Type B pancreatic cell (in vitro differentiated cells): ENCODE measurements at places on chromosomes 13 and 19. TPM values are rescaled to one million over a fixed set of nuclear protein-coding genes. Genes with fewer than 3 reads are reported as not detected.
A peak's percentile ranks its signal among the peaks of the same experiment; 100 is the strongest.

GRCh38 chr13:46586751-46587514 lies 34.0 kb downstream of the LRCH1 start:
- no peak for DNase-seq

DNA sequence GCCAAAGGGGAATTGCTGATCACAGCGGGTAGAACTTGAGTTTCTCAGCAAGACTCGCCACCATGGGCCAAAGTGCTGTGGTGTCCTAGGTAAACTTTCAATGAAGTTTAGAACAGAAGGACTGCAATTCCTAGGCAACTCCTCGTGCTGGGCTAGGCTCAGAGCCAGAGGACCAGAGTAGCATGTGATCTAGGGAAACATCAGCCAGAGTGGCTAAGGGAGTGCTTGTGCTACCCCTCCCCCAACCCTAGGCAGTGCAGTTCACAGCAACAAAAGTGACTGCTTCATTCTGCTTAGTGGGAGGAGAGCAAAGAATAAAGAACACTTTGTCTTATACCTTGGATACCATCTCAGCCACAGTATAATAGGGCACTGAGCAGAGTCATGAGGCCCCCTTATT lies 1658.6 kb upstream of the MIR17HG start:
- DNase-seq: no peak

DNA sequence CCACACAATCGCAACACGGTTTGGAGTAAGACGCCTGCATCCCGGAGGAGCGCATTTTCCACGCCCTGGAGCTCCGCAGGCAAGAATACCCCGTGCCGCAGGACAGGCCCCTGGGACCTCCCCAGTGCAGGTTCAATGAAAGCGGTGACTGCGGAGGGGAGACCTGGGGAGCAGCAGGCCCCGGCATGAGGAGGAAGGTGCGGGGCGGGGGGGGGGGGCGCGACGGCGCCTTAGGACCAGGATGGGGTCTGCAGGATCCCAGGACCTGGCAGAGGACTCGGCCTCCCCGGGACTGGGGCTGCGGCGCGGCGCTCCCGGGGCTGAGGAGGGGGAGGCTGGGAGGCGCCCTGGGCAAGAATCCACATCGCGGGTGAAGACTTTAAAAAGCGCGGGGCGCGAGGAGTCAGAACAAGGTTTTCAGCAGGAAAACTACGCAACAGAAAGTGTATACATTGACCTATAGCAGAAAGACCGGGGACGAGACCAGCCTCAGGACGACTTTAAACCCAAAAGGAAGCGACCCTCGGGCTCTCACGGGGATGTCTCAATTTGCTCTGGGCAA lies 432 bp downstream of the ZNF611 start:
- no peak for DNase-seq

DNA sequence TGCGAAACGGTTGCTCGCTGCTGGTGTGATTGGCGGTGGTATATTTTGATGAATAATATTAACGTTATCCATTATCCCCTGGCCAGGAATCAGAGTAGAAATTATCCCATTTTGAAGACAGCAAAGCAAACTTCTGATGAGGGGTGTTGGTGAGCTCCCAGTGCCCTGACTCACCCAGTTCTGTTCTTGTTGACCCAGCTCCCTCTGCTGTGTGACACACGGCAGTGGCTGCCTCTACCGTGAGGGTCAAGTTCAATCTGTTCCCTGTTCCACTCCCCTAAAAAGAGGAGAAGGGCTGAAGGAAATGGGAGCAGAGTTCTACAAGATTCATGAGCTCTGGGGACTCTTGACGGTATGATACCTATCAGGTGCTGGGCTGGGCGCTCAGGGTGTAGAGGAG lies 2.0 kb downstream of the CAMSAP3 start:
- no peak for DNase-seq

DNA sequence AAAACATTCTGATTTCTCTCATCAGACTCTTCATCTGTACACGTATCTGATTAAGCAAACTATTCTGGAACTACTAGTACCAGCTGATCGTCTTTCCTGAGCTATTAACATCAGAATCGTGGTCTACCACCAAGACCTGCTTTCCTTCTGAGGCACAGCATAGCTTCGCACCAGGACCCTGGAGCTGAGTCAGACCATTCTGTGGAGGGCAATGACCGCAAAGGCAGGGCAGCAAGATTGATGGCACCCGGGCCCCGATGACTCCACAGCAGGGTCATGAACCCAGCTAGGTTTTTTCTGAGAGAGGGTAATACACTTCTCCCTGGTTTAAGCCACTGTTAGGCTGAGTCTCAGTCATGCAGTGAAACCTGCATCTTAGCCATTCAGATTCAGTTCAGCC lies 158.7 kb upstream of the GPR12 start:
- DNase-seq: no peak

DNA sequence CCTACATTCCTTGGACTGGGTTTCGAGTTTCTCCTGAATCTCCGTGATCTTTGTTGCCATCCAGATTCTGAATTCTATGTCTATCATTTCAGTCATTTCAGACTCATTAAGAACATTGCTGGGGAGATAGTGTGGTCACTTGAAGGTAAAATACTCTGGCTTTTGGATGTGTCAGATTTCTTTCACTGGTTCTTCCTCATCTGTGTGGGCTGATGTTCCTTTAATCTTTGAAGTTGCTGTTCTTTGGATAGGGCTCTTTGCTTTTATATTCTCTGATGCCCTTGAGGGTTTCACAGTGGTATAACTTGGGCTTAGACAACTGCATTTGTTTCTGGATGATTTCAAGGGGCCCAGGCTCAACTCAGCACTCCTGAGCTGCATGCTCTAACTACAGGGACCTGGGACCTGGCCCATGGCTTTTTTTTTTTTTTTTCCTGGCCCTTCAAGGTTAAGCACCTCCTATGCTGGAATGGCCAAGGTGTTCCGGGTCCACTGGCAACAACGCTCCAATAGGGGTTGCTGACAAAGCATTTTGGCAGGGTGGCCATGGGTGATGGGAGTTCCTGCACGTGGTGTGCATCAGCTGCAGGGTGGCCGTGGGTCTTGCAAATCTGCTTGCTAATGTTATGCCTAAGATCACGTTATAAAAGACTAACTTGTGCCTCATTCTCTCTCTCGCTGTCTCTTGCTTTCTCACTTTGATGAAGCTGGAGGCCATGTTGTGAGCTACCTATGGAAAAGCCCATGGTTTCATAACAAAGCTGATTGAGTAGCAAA lies 5.9 kb upstream of the SIGLEC7 start:
- no peak for DNase-seq

DNA sequence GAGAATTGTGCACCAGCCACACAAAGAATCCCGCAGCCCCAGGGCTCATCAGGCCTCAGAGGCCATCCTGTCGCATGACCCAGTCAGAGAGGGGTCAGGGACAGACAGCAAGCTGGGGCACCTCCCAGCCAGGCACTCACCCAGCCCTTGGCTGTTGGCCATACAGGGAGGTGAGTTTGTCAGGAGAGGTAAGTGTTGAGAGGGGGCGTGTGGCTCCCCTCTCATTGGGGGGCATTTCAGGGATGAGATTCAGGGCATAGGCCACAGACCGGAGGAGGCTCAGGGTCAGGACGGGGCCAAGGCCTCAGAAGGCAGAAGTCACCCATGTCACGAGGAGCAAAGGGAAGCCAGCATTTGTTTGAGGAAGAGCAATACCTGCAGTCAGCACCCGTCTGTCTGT lies 37.1 kb downstream of the MYO9B start:
- no peak for DNase-seq

DNA sequence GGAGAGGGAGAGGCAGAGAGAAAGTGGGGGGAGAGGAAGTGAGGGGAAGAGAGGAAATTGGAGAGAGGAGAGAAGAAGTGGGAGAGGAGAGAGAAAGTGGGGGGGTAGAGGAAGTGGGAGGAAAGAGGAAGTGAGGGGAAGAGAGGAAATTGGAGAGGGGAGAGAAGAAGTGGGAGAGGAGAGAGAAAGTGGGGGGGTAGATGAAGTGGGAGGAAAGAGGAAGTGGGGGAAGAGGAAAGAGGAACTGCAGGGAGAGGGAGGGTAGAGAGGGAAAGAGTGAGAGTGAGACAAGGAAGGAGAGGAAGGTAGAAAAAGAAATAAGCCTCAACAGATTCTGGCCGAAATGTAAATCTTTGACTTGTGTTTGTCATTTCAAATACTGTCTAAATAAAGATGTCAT lies 146.6 kb downstream of the KLF12 start:
- DNase-seq: no peak

- DNase-seq: no peak
These were observed 15.0 kb upstream of the NAXD start for GRCh38 chr13:110600261-110600819.

- no peak for DNase-seq
These were observed 66.1 kb downstream of the ATP7B start for GRCh38 chr13:51945149-51945548.

DNA sequence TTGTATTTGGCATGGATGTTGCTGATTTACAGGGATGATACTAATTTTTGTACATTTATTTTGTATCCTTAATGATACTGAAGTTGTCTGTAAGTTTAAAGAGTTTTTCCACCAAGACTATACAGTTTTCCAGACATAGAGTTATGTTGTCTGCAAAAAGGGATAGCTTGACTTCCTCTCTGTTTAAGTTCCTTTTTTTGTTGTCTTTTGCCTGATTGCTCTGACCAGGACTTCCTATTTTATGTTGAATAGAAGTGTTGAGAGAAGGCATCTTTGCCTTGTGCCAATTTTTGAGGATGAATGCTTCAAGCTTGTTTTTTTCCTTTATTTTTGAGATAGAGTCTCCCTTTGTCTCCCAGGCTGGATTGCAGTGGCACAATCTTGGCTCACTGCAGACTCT lies 36.8 kb upstream of the ZNF681 start:
- DNase-seq: no peak

DNA sequence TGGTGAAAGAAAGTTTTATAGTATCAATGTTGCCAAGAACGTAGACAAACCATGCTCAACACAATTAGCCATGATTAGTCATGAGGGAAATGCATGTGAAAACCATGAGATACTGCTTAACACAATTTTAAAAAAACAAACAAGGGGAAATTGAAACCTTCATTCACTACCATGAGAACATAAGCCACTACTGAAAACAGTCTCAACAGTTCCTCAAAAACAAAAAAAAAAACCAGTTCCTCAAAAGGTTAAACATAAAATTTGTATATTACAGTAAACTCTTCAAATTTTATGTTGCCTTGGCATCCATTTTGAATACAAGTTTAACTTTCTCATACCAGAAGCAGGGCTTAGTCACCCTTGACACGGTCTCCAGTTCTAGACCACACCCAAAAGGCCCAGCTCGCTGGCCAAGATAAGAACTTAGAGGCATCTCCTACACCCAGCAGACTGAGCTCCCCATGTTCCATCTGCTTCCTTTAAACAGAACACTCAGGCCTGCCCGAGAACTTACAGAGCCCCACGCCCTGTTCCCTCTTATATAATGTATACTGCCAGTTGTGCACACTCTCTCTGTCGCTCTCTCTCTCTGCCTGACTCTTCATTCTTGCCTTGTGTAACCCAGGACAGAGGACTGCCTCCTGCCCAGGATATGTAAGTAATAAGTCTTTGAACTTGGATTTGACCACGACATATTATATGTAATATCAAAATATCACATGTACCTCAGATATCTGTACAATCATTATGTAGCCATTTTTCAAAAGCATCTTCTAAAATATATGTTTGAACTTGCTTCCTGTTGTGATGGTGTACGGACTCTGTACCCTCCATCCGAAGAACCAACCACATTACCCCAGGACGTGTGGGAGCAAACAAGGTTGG lies 67.4 kb downstream of the STK24 start:
- DNase-seq: no peak

- no peak for DNase-seq
These were observed 2.2 kb upstream of the SLC7A1 start for GRCh38 chr13:29597706-29598105.

DNA sequence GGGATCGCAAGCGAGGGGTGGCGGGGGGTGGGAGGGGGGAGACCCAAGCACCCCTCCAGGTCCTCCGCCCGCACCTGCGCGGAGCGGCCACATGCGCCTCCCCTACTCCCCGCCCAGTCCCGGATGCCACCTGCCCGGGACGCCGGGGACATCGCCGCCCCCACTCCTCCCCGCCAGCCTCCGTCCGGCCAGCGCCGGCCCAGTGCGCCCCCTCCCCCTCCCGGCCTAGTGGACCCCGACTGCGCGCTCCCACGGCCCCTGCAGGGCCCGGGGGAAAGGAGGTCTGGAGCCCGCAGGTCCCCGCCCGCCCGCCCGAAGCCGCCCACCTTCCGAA lies 263 bp downstream of the RHPN2 start:
- peak; percentile 71 for DNase-seq

DNA sequence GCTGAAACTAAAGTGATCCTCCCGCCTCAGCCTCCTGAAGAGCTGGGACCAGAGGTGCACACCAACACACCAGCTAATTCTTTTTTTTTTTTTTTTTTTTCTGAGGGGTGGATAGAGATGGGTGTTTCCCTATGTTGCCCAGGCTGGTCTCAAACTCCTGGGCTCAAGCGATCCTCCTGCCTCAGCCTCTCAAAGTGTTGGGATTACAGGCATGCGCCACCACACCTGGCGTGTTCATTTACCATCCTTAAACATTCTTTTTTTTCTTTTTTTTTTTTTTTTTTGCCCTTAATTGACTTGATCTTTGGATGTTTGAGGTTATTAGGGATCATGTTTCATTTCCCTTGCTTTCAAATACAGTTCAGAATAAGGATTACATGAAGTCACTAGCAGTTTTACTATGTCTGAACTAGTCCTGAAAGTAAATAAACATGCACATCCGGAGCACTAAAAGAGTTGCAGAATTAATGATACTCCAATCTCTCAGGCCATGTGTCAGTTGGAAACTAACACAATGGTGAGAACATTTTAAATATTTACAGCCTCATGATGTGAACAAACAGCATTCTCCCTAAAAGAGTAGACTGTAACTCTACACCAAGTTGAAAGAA lies 10.2 kb downstream of the UTP14C start:
- no peak for DNase-seq

- DNase-seq: no peak
These were observed 1.2 kb downstream of the HAUS8 start for GRCh38 chr19:17073869-17074633.

- DNase-seq: no peak
These were observed 723.9 kb upstream of the ARGLU1 start for GRCh38 chr13:107291875-107292274.

DNA sequence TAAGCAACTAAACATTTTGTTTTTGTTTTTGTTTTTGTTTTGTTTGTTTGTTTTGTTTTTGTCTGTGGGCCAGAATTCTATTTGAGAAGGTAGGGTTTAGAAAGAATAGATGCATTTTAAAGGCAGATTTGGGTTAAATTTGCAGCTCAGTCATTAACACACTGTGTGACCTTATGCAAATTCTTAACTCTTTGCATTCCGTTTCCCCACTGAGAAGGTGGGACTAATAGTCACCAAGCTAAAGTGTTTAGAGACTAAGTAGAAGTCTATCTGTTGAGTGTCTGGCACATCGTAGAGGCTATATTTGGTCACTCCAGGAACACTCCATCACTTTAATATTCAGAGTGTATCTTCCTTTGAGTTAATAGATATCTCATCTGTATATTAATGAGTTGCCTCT lies 87.1 kb downstream of the CCNA1 start:
- no peak for DNase-seq

The SCGB2B2 gene
- total RNA-seq: 0.60 and 0.64 TPM in 2 replicates

The WDR88 gene
- 0.45 TPM in 1 of 2 replicates, not detected in the other for total RNA-seq

The CALR3 gene
- total RNA-seq: not detected in 2 replicates

The CGB2 gene
- not detected in 2 replicates for total RNA-seq

The TEX29 gene
- 0.62 and 0.92 TPM in 2 replicates for total RNA-seq

The CYP4F3 gene
- total RNA-seq: 0.40 and 0.56 TPM in 2 replicates

The CLEC17A gene
- total RNA-seq: not detected in 2 replicates

The ZNF101 gene
- 10.6 and 11.2 TPM in 2 replicates for total RNA-seq

The PRTN3 gene
- total RNA-seq: 0.45 TPM in 1 of 2 replicates, not detected in the other

The SIGLEC9 gene
- not detected in 2 replicates for total RNA-seq

The DCT gene
- 19.7 TPM in 1 of 2 replicates, not detected in the other for total RNA-seq

The PRR36 gene
- 8.5 and 10.9 TPM in 2 replicates for total RNA-seq
